Frontal cortex (tissue), 4 donors: ENCODE measurements at places on chromosomes 3 and 15. TPM values are rescaled to one million over a fixed set of nuclear protein-coding genes. Genes with fewer than 3 reads are reported as not detected.

GRCh38 chr15:70165716-70166284 is 68.1 kb upstream of the TLE3 start:
- DNase-seq = no peak

GRCh38 chr3:112699436-112699978 is 58.6 kb upstream of the CCDC80 start:
- no peak for DNase-seq

GRCh38 chr3:172546628-172547214 is 23.5 kb upstream of the TNFSF10 start:
- no peak for DNase-seq

DNA sequence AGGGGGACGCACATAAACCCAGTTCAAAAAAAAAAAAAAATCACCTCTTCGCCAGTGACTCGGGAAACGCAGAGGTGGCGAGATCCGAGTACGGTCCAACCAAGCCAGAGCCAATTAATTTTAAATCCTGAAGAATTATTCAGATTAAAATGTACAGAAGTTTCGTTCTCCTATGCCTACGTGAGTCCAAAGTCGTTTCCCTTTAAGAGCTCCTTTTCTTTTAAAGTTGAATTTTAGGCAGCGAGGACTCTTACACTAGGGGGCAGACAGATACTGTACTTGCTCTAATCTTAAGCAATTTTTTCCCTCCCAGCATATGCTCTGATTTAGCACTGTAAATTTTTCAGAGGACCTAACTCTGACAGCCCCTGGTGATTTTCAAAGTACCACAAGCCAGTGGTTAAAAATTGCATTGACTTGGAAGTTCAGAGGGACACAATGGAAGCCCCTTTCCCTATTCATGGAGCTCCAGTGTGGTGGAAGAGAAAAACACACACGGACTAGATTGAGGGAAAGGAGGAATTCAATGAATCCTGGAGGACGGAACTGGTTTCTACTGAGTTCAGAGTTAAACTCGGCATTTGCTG is 3.3 kb upstream of the NR2F2 start:
- peak; percentile 39 for DNase-seq

- DNase-seq = no peak
Observed at GRCh38 chr3:56829533-56829932, 27.8 kb upstream of the ARHGEF3 start.

DNA sequence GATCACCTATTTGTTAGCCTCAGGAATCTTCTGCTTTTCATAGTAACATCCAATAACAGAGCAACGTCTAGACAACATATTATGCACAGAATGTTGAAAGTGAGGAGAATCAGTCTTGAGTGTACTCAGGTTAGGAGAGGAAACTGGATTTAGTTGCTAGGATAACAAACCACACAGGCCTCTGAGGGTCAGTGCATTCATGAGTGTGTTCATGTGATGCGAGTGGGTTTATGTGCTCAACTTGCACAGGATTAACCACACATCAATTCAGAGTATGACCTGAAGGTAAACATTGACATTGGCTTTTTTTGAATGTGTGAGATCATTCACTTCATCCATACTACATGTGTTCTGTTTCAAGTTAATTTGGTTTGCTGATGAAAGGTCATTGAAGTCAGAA is 287.6 kb downstream of the DIPK2A start:
- DNase-seq = no peak

Gene HOMER2
- total RNA-seq = 45.2 TPM

Gene LYZL4
- not detected for total RNA-seq

Gene MESP2
- not detected for total RNA-seq

Gene CBLB
- 22.0 TPM for total RNA-seq

Gene SLC35G2
- 11.8 TPM for total RNA-seq

Gene BFSP2
- total RNA-seq = not detected

Gene RTP3
- total RNA-seq = not detected

Gene OSTN
- 15.1 TPM for total RNA-seq
